ENCODE measurements at places on chromosomes 13 and 19.

- DNase-seq = no peak
Observed at GRCh38 chr19:38172001-38172400, 52.0 kb downstream of the DPF1 start.

DNA sequence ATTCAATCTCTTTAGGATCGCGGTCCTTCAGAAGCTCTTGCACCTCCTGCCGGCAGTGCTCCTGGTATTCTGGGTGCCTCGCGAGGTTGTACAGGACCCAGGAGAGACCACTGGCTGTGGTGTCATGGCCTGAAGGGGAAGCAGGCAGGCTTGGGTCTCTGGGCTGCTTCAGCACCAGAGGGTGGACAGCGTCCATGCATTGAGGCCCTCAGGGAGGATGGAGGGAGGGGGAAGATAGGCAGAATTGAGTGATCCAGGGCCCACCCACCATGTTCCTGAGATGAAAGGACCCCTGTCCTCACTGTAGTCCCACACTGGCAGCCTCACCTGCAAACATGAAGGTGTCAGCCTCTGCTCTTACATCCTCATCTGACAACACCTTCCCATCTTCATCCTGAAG is 17.9 kb upstream of the OR10H5 start:
- no peak for DNase-seq

DNA sequence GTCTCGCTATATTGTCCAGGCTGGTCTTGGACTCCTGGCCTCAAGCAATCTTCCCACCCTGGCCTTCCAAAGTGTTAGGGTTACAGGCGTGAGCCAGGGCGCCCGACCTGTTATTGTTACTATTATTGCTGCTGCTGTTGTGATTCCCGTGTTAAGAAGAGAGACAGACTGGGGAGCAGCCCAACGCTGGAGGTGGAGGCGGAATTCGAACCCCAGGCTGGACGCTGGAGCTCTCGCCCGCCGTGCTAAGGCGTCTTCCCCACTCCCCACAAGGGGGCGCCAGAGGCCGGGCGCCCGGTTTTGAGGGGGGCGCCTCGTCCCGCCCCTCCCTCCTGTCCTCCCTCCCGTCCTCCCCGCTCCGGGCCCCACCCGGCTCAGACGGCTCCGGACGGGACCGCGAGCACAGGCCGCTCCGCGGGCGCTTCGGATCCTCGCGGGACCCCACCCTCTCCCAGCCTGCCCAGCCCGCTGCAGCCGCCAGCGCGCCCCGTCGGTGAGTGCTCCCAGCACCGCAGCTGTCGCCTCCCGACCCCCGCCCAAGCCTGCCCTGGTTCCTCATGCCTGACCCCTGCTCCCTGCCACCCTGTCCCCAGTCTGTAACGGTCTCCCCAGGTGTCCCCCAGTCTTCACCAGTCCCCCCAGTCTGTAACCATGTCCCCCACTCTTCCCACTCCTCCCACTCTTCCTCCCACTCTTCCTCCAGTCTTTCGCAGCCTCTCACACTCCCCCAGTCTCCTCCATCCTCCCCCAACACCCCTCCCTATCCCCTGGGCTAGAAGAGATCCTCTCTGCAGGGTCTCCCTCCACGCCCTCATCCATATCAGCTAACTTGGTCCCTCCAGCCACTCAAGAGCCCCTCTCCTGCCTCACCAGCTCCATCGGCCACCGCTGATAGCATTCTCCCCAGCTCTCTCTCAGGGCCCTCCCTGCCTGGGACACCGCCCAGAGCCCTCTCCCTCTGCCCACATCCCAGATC is at the start of gene EHD2:
Gene EHD2, plus strand, starts transcription at position 377 of the 976 bp plus-strand sequence. CDS start 3,191 bp downstream, outside the sequence.
- peak; percentile 60 for DNase-seq

- DNase-seq = no peak
Observed at GRCh38 chr13:80374444-80374843, 33.5 kb upstream of the SPRY2 start.

DNA sequence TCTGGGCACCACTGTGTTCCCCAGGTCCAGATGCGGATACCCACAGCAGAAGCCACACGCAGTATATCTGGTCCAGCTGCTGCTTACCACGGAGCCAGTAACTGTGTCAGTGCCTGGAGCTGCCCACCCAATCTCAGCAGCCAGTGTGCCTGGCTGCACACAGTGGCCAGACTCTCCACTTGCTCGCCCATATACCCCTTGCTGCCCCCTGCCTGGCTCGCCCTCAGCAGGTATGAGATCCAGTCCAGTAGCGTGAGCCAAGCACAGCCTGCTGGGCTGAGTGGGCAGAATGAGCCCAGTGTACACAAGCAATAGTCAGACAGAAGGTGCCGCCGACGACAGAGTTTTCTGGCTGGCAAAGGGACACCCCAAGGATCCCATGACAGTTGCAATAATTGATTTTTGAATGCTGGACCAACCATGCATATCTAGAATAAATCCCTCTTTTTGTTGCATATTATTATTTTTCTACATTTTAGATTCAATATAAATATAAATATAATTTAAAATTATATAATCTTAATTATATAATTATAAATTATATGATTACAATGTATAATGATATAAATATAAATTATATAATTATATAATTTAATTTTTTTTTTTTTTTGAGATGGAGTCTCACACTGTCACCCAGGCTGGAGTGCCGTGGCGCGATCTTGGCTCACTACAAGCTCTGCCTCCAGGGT is 918.8 kb upstream of the MIR17HG start:
- DNase-seq = no peak

GRCh38 chr13:77857531-77858209 is 61.0 kb downstream of the EDNRB start:
- DNase-seq = no peak

GRCh38 chr19:40523322-40524047 is 53.2 kb upstream of the SHKBP1 start:
- DNase-seq = peak; percentile 64

- no peak for DNase-seq
Observed at GRCh38 chr19:53112286-53112685, 9.1 kb upstream of the ZNF160 start.

DNA sequence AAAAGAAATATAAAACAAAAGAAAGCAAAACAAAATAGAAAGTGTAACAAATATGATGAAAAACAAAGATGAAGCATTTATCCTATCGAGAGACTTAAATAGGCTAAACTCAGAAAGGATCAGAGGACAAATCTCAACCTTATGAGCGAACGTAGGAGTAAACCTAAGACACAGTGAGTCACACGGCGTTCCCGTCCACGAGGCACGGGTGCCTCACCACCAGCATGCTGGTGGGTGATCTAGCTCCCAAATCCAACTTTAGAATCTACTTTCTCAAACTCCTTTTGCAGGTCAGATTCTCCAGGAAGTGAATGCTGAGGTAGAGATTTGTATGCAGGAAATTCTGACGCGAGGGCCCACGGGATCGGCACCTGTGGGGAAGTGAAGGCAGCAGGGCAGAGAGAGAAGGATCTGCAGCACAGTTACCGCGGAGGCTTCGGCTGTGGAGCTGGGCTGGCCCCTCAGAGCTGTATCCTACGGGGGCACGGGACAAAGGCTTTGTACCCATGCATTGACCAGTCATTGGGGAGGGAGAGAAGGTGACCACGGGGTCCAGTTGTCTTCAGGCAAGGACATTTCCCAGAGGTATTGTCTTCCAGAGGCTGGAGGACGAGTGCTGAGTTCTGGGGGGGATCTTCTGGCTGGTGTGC is 7.5 kb upstream of the MIER2 start:
- DNase-seq = no peak

DNA sequence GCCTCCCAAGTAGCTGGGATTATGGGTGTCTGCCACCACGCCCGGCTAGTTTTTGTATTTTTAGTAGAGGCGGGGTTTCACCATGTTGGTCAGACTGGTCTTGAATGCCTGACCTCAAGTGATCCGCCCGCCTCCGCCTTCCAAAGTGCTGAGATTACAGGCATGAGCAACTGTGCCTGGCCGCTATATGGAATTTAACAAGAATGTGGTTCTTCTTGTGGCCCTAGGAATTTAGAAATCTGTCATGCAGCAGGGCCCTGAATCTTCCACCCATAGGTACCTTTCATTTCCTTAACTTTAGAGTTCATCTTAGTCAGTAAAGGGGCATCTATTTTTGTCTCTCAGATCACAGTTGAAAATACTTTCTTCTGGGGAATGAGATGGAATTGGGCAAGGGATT is 25.6 kb upstream of the NDFIP2 start:
- DNase-seq = no peak

DNA sequence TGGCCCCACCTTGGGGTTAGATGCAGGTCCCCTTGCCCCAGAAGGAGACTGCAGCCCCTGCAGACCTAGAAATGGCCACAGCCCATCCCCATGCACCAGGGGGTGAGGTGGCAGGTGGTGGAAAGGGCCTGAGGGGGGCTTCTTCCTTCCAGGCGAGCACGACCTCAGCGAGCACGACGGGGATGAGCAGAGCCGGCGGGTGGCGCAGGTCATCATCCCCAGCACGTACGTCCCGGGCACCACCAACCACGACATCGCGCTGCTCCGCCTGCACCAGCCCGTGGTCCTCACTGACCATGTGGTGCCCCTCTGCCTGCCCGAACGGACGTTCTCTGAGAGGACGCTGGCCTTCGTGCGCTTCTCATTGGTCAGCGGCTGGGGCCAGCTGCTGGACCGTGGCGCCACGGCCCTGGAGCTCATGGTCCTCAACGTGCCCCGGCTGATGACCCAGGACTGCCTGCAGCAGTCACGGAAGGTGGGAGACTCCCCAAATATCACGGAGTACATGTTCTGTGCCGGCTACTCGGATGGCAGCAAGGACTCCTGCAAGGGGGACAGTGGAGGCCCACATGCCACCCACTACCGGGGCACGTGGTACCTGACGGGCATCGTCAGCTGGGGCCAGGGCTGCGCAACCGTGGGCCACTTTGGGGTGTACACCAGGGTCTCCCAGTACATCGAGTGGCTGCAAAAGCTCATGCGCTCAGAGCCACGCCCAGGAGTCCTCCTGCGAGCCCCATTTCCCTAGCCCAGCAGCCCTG is 4.2 kb upstream of the F10 start:
- no peak for DNase-seq

DNA sequence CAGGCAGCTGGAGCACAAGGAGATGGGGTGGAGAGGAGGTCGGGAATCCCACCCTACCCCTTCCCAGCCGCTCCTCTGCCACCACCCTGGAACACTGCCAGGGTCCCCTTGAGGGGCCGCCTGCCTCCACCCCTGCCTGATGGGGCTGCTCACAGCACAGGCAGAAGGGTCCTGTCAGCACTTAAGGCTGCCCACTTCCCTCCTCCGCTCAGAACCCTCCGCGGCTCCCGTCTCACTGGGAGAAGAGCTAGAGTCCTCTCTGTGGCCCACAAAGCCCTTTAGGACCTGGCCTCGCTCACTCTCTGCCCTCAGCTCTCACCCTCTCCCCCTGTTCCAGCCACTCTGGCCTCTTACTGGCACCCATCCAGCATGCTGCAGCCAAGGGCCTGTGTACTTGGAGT is 3.4 kb upstream of the POLD1 start:
- no peak for DNase-seq

DNA sequence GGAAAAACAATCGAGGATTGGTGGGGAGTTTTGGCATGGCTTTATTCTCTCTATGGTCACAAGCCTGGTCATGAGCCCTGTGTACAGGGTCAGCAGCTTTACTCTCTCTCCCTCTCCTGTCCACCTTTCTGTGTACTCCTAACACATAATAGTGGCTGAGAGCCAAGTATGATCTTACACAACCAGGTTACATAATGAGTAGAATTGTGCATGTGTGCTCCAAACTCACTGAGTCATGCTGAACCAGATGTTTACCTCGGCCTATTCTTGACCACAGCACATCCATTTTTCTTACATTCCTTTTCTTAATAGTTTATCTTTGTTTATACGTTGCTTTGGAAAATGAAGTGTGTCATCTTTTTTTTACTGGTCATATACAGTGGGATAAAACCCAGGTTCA is 53.1 kb downstream of the ZNF254 start:
- no peak for DNase-seq

- peak; percentile 54 for DNase-seq
Observed at GRCh38 chr19:51148580-51148979, 6.5 kb downstream of the SIGLEC7 start.

DNA sequence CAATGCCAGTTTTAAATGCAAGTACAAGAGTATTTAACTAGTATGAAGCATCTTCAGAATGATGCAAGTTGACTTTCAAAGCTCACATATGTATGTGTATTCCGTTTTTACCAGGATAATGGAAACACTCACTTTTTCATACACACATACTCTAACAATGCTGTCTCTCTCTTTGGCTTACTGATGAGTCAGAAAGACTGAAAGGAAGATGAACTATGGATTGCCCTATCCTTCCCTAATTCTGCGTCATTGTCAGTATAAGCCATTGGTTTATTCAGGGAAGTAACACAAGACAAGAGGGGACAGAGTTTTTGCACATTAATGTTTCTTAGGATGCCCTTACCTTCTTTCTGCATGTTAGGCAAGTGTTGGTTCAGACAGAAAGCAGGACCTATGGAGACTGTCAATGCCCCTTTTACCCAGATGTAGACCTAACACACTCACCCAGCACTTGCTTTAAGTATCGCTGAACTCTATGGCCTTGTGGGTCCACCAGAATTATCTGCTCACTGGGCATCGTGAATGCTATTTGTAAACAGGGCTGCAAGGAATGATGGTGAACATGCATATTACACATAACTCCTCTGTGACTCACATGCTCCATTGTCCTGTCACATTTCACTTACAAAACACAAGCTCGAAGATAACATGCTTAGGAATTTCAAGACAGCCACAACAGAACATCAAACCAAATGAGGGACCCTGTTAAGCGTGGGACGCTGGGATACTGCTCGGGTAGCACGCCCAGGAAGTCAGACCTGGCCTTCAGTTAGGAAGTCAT is 10.0 kb upstream of the OXGR1 start:
- DNase-seq = peak; percentile 72

DNA sequence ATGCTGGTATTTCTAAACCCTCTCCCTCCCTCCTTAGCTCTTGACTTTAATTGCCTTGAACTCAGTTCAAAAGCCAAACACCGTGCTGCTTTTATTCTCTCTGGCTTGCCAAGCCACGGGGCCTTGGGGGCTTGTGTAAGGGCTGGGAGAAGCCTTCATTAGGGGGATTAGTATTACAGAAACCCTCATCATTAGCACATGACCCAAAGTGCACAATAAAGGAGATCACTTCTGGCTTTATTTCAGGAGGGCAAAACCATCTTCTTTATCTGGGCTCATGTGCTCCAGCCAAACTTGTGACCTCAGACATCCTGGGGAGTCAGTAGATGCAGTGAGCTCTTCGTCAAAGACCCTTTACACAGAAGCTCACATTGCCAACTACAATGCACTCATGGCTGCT is at the start of gene DCT:
Gene DCT, minus strand, starts transcription at position 67 of the 400 bp plus-strand sequence. CDS start 427 bp downstream, outside the sequence.
- DNase-seq = no peak

DNA sequence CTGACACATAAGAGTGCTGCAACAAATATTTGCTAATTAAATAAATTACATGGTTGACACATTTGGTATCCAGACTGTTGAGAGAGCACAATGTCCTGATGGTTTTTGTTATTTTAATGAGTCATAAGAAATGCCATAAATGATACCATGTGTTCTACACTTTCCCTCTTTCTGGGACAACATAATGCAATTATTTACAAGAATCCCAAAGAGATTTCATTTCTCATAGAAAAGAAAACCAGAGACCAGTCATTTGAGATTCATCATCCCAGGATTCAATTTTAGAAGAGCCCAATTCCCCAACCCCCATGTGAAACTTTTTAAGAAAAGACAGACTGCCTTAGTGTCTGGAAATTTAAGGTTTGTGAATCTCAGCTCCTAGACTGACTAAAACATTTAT is 399.6 kb downstream of the DCT start:
- DNase-seq = no peak

- no peak for DNase-seq
Observed at GRCh38 chr13:32011971-32012370, 19.6 kb upstream of the FRY start.
